ENCODE measurements at places on chromosomes 3 and 15. TPM values are rescaled to one million over a fixed set of nuclear protein-coding genes. Genes with fewer than 3 reads are reported as not detected.

GRCh38 chr3:123053107-123053506, 13.7 kb upstream of the PDIA5 start:
- DNase-seq, result no peak

Gene CATSPER2
- 0.29 TPM for total RNA-seq

GRCh38 chr15:61184431-61184830, 44.7 kb downstream of the RORA start:
- no peak for DNase-seq

Gene LNP1
- 1.2 TPM for total RNA-seq

DNA sequence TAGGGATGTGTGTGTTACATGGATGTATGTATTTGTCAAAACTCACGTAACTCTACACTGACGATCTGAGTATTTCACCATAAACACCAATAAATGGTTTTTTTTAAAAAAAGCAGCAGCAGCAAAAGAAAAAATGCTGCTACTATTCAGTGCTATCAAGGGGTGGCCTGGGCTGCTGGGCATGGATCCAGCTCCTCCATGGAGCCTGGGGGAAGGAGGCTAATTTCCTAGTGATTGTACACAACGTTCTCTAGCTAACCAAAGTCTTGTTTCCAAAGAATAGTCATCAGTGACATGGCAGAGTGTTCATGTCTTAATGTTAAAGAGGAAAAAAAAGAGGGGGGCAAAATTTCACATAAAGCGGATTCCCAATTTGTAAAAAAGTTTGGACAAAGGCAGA, 29.0 kb downstream of the POMGNT2 start:
- no peak for DNase-seq

DNA sequence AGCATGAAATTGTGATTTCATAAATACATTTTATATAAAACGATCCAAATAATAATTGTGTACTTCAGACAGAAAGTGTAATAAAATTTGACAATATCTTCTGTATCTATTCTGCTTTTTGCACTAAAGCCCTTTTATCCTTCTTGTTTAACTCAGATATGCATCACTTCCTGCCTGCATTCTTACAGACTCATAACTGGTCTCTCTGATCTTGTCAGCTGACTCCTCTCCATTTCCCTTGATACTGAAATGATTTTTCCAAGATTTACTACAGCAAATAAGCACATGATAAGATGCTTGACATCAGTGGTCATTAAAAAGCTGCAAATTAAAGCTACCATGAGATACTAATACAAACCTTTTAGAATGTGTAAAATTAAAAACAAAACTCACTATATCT, 25.3 kb upstream of the SI start:
- no peak for DNase-seq

Gene CRYBG3
- 14.8 TPM for total RNA-seq

- DNase-seq, result no peak
These were observed 250.6 kb downstream of the MBNL1 start for GRCh38 chr3:152519376-152519775.
